ENCODE measurements at places on chromosomes 7 and 10. TPM values are rescaled to one million over a fixed set of nuclear protein-coding genes. Genes with fewer than 3 reads are reported as not detected.

Gene SPDYE2
- 0.57 TPM for total RNA-seq

- DNase-seq = no peak
Measured at GRCh38 chr10:36188080-36188453, 546.0 kb upstream of the FZD8 start.

Gene SMIM30
- total RNA-seq = 25.3 TPM

- peak; percentile 59 for DNase-seq
Measured at GRCh38 chr10:119281581-119282071, 74.3 kb downstream of the GRK5 start.

- no peak for DNase-seq
Measured at GRCh38 chr10:29646238-29646902, 11.6 kb upstream of the SVIL start.

DNA sequence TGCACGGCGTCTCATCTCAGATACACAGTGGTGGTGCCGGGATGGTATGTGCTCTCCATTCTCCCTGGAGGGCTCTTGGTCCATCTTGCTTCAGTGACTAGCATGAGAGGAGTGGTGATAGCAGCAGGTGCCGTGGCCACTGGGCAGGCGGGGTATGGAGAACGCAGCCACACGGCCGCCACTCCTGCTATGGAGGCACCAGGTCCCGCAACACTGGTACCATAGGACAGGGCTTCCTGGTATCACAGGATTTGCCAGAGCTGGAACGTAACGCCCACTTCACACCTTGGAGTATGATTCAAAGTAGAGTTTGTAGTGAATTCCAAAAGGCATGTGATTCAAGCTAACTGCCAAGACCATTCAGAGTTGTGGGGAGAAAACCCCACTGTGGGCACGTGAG, 284.1 kb downstream of the DPP6 start:
- DNase-seq = no peak

DNA sequence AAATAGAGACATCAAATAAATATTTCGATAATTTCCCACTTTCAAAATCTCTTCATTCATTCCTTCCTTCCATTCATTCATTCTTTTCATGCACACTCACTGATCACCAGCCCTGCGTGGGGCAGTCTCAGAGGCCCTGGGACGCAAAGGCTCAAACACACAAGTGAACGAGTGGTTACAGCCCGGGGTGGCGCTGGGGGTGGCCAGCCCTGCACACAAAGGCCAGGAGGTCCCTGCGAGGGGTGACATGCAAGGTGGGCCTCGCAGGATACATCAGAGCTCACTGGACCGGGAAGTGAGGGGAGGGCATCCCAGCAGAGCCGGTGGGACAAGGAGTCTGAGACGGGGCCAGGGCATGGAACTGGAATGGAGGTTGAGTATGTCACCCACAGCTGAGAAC, 29.9 kb upstream of the TTYH3 start:
- no peak for DNase-seq

Gene CCT6A
- total RNA-seq = 78.0 TPM

DNA sequence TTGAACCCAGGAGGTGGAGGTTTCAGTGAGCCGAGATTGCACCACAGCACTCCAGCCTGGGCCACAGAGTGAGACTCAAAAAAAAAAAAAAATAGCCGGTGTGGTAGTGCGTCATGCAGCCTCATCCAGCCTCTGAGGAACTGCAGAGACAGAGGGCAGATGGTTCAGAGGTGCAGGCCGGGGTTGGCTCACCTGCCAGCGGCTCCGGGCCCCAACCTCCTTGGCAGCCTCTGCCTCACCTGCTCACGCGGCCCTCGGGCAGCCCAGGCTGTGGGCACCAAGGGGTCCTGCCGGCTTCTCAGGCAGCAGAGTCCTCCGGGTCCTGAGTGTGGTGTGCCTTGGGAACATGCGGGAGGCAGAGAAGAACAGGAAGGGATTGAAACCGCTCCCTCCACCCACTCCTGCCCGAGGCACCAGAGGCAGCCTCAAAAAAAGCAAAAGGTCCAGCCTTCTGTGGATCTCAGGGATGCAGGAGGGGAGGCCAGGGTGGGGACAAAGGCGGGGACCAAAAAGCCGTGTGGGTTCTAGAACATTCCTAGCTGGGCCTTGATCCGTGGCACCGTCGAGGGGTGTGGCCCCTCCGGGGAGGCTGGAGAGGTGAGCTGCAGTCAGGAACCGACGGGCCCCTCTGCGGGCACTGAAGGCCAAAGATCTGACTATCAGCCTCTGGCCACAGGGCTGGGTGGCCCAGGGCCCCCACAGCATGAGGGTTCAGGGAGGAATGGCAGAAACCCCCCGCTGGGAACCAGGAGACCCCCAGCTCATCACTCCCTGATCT, 55.4 kb upstream of the DNAJB6 start:
- no peak for DNase-seq

DNA sequence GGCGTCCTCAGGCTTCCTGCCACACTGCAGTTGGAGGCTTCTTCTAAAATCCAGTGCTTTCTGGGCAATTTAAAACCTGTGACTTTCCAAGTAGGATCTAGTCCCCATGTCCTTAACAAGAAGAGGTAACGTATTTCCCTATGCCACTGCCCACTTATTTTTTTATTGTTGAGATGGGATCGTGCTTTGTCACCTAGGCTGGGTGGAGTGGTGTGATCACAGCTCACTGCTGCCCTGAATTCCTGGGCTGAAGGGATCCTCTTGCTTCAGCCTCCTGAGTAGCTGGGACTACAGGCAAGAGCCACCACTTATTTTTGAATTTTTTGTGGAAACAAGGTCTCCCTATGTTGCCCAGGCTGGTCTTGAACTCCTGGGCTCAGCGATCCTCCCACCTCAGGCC, 63.4 kb downstream of the DAGLB start:
- no peak for DNase-seq

DNA sequence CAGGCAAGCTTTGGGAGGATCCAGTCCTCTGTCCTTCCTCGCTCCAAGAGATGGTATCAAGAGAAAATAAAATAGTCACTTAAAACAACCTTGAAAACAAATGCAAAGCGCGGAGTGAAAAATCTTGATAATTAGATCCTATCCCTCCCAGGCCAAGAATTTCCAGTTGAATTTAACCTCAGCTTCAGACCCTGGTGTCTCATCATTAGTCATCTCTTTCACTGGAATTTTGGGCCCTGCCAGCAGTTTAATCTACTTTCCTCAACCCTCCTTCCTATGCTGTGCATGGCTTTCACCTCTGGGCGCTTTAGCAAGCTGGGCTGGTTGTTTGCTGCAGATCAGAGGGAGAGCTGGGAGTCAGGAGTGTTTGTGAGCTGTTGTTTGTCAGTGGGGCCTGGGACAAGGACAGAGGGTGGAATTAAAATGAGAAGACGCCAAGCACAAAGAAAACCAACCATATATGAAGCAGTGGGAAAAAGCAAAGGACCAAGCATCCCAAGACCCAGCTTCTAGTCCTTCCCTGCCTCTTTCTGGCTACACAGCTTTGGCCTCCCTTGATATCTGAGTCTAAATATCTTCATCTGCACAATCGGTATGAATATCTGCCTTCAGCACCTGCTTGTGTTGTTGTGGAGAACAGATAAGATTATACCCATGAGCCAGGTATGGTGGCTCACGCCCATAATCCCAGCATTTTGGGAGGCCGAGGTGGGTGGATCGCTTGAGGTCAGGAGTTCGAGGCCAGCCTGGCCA, 13.5 kb downstream of the MYOF start:
- DNase-seq = no peak

DNA sequence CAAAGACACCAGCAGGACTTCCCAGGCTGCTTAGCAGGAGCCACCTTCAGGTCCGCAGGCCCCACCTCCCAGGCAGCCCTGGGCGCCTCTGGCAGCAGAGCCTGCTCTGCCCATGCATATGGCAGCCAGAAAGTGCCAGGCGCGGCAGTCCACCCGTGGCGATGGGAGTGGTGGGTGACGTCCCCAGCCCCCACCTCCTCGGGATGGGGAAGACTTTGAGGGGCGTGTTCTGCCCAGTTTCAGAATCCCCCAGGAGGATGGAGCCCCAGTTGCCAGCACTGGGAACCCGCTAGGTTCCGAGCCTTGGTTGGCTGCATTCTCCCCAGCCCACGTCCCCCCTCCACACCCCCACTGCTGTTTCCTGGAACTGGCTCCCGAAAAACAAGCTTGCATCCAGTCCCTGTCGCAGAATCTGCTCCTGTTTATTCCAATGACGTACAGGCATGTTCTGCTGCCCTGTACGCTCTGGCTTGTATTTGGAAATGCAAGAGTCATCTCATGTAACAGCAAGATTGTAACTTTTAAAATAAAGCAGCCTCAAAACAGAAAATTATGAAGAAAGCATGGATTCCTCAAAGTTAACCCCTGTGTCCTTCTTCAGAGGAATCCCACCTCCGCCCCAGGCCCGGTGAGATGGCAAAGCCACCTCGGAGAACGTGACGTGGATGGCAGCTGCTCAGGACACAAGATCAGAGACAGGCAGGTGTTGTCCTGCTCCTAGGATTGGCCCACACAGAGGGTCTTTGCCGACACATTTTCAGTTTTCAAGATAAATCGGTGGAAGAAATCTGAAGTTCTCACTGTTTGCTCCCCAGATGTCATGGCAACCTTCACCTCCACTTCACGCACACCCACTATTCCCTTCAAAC, 87.8 kb upstream of the PPP2R2D start:
- DNase-seq = no peak

DNA sequence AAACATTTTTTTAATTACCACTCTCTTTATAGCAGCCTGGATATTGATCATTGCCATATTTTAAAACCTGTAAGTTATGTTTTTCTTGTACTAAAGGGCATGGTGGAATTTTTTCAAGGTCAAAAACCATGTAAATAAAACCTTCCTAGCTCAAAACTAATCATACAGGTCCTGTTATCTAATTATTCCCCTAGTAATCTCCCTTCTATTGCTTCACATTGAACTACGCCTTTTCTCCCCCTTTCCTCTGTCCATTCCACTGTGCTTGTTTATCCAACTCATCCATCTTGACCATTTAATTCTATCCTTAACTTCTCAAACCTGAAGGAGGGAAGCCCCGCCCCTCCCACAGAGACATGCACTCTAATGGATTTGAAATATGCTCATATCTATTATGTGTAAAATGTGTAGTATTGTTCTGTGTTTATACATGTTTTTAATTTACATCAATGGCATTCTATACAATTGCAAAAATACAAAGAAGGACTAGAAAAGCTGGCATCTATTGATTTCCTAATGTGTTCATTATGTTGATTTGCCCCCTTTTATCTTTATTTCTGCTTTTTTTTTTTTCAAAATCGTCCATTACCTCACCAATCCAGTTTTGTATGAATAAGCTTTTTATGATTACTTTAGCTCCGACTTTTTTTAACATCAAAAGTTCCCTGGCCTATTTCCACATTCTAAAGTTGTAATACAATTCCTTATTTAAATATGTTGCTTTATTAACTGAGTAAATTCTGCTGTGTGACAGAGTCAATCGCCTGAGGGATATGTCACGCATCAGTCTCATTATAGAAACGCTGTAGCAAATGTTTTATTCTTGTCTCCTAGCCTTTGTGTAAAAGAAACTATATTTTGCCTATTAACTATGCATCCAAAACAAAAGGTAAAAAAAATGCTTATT, 61.0 kb downstream of the MET start:
- no peak for DNase-seq

GRCh38 chr10:131630772-131631258, 270.0 kb upstream of the PPP2R2D start:
- no peak for DNase-seq

DNA sequence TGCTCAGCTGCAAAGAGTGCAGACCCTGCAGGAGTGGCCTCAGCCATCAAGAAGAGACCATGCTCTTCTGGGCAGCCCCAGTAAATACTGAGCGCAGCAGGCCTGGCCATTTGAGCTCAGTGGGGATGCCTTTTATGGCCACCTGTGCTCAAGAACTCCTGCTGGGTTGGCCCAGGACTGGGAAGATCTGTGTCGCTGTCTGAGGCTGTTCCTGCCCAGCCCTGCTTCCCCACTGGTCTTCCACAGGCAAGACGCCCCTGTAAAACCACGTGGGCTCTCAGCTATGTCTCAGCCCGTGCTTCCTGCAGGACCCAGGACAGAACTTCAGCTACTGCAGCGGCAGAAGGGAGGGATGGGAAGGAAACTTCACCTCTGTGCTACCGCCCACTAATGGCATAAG, 10.5 kb upstream of the PPIF start:
- peak; percentile 33 for DNase-seq

Gene TRIM56
- 10.0 TPM for total RNA-seq

GRCh38 chr7:99102809-99103690, 40.9 kb downstream of the SMURF1 start:
- DNase-seq = no peak

GRCh38 chr7:32892521-32893206, 1.1 kb upstream of the KBTBD2 start:
- DNase-seq = peak; percentile 48

Gene DHX32
- 21.2 TPM for total RNA-seq

Gene CYP26A1
- 3.6 TPM for total RNA-seq

DNA sequence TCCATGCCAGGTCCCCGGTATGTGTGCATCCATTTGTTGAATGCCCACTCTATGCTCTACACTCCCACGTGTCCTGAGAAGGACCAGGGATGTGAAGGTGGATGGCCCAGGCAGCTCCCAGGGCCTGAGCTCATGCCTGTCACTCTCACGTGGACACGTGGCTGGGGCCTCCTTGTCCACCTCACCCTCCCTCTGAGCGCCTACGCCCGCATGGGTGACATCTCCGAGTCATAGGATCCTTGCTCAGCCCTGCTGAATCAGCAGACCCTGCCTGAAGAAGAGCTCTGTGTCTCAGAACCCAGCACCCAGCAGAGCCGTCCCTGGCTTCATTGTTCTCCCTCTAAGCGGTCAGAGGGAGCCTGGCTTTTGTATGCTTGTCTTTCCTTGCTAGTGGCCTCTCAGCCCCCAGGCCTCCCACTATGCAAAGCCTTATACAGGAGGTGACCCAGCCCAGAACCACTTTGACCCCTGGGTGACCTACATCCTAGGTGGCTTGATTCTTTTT, 107.9 kb upstream of the PPIF start:
- DNase-seq = peak; percentile 58

Gene CREM
- 51.4 TPM for total RNA-seq

GRCh38 chr7:31358467-31358866, 17.9 kb upstream of the NEUROD6 start:
- DNase-seq = no peak

GRCh38 chr7:125253452-125254190, 324.0 kb upstream of the POT1 start:
- DNase-seq = no peak

DNA sequence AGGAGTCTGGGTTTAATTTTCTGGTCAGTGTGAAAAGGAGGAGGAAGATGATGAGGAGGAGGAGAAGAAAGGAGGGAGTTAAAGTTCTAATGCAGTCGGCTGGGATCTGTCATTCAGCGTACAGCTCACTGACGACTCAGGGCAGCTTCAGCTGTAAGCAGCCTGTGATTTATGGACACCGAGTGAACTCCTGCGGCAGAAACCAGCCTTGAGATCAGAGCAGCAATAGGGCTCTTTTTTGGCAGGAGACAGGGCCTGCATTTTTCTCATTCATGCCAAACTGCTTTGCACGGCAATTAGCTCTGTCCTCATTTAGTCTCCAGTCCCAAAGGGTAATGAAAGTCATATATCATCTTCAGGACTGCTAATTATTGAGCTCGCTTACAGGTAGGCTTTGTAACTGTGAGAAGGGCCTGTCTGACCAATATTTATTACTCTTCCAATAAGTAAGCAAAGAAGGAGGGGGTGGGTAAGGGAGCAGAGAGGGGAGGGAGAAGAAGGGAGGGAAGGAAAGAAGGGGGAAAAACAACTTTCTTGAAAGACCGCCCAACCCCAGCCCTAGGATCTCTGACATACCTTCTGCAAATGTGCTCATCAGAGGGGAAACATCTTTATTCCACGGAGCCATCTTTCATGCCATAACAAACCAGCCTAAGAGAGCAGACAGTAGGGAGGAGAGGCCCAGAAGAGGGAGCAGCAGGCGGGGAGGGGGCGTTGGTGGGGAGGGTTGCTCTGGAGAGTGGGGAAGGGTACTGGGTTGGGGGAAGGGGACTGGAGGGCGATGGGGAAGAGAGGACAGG, 48.1 kb upstream of the COMTD1 start:
- DNase-seq = no peak

Gene COL17A1
- 1.5 TPM for total RNA-seq

Gene NEUROD6
- 38.1 TPM for total RNA-seq

Data from dorsolateral prefrontal cortex (tissue), 122 donors.